ENCODE measurements at places on chromosomes 16 and 17.

- DNase-seq, result no peak
Measured at GRCh38 chr17:57938061-57938502, 17.1 kb downstream of the CUEDC1 start.

GRCh38 chr16:72895951-72896350 lies 152.0 kb downstream of the ZFHX3 start:
- DNase-seq, result no peak

DNA sequence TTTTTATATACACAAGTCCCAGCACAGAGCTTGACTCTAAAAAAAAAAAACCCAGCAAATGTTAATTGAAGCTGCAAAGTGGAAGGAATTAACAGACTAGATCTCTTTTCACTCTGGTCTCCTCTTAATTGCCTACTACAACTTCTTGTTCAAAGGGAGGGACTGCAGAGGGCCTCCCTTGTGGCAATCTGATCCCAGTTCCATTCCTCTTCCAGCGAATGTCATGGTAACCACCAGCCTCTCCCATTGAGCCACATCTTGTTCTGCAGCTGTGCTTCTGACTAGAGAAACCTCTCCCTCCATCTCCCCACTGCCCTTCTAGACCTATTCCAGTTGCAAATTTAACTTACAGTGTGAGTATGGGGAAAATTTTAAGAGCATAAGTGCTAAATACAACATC lies 5.9 kb downstream of the SUPT6H start:
- no peak for DNase-seq

DNA sequence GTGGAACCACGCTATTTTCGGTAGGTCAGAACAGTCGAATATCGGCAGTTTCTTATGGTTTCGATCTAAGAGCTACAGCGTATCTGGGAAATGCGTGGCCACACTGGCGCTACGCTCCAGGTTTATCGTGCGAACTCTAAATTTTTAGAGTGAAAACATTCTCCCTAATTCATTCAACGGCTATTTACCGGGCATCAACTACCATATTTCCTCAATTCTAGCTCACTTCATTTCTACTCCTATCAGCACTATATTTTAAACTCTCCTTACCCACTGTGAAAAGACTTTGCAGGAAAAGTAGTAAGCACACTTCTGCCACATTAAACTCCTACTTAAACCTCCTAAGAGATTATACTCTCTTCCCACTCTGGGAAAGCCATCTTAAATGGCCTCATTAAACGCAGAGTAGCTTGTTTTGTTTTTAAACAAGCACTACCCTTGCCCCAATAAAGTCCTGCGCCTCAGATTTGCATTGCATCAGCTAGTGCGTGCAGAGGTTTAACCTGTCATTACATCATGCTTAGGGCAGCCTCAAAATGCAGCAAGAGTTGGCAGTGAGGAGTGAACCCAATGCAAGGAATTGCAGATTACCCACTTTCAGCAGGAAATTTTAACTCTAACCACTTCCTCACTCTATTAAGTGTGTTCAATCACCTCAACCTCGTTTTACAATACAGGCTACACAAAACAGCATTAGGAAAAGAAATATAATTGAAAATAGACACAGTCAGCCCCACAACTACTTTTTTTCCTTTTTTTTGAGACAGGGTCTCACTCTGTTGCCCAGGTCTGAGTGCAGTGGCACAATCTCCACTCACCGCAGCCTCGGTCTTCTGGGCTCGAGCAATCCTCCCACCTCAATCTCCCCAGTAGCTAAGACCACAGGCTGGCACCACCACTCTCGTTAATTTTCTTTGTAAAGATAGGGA lies 18.8 kb downstream of the SIAH1 start:
- peak; percentile 8 for DNase-seq

GRCh38 chr17:83192161-83192788 lies 112.9 kb downstream of the METRNL start:
- no peak for DNase-seq

GRCh38 chr16:4426021-4426684 lies 485 bp downstream of the DNAJA3 start:
- no peak for DNase-seq

DNA sequence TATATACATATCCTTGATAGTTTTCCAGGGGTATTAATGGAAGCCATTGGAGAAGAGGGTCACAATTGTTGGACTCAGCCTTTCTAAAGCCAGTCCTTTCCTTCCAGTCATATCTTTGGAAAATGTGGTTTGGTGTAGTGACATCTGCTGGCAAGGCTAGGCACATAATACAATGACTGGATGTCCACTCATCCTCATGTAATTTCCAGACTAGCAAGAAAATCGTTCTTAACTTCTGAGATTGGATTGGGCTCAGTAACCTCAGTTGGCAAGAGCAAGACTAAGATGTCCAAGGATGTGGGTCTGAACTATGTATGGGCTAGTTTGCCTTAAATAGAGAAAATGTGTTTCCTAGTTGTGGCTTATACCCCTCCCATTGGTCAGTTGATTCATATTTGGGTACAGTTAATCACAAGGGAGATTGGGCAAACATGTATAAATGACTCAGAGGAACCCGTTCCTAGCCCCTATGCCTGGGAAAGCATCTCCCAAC lies 8.7 kb upstream of the KAT7 start:
- no peak for DNase-seq

DNA sequence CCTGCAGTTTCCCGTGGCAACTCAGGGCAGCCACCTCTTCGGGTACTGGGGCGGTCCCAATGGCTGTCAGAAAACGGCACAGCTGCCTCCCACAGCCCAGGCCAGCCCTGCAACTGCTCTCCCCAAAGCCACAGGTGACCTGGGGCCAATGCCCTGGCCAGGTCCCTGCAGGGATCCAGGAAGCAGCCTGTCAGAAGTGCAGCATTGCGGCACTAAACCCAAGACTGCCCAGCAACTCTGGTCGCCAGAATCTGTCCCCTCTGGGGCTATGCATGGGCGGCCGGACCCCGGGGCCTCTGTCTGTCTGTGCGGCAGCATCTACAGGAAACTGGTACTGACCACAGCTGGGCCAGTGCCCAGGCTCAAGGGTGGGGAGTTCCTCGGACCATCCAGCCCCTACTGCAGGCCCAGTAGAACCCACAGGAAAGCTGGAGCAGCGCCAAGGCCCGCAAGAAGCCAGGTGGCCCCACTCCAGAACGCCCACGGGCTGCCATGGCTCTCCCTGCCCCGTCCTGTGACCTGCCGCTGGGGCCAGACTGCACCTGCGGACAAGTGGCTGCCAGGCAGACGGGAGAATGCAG lies 5.5 kb downstream of the CYBC1 start:
- no peak for DNase-seq
